ENCODE measurements at places on chromosomes 16 and 17.

DNA sequence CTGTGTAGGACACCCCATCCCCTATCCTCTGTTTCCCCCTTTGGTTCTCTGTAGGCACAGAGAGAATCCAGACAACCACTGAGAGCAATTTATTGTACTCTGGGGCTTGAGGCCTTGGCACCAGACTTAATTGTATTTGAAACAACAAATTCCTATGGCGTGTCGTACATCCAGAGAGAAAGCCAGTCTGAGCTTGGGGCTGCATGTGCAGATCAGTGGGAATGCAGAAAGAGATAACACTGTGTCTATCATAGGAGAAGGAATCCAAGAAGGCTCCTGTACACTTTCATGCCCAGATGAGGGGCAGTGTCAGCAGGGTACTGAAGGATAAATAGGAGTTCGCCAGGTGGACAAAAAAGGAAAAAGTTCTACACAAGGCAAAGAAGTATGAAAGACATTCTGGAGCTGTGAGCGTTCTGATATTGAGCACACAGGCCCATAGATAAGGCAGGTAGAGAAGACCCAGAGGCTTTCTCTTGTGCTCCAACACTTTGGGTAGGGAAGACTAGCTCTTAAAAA, 22.0 kb upstream of the IL4R start:
- no peak for DNase-seq

- no peak for DNase-seq
These were observed 15.3 kb upstream of the FZD2 start for GRCh38 chr17:44541884-44542581.

GRCh38 chr16:85626191-85626981, 13.3 kb downstream of the GSE1 start:
- no peak for DNase-seq

GRCh38 chr16:89616623-89617022, 3.2 kb downstream of the DPEP1 start:
- no peak for DNase-seq

DNA sequence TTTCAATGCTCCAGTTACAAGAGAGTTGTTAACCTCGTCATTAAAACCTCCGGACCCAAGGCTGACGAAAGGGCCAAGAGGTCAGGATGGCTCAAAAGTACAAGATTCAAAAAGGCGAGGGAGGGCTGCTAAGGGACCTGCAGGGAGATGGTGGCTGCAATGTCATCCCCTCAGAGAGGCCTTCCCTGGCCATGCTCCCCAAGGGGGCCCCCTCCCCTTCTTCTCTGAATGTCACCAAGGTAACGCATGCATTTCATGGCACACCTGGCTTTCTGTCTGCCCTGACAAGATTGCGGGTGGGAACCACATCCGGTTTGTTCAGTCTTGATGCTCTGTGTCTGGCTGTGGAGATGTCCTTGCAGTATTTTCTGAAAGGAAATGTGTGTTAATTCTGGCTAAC, 89.9 kb downstream of the C16orf78 start:
- DNase-seq: no peak

GRCh38 chr17:47733047-47733673, at the start of gene TBX21:
TSS of gene TBX21 (plus strand) at chr17:47733236. CDS start at chr17:47733455, 219 bp downstream.
- DNase-seq: peak; percentile 96

- no peak for DNase-seq
These were observed 56.6 kb upstream of the NLK start for GRCh38 chr17:27985736-27986399.

DNA sequence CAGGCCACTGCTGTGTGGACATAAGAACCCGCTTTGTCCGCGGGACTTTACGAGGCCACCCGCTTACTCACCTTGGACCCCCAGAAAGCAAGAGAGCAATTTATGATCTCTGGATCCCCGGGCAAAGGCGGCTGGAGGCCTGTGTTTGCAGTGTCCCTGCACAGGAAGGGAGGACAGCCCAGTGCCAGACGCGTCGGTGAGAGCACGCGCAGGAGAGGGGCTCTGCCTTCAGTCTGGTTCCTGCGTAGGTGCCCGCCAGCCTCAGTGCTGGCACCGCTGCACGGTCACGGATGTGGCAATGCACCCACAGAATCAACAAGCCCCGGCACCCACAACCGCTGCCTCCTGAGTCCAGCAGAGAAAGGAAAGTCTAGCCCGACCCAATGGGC, 248.4 kb downstream of the C16orf95 start:
- DNase-seq: no peak
